ENCODE measurements at places on chromosomes 7 and 10. TPM values are rescaled to one million over a fixed set of nuclear protein-coding genes. Genes with fewer than 3 reads are reported as not detected.

BMPER gene
- total RNA-seq: 19.5 TPM

SH2D4B gene
- 0.12 TPM for total RNA-seq

LAMB1 gene
- 493 TPM for total RNA-seq

C7orf33 gene
- not detected for total RNA-seq

ZNF786 gene
- 9.1 TPM for total RNA-seq

ASZ1 gene
- total RNA-seq: not detected

ZNF365 gene
- 0.35 TPM for total RNA-seq

MALRD1 gene
- 16.3 TPM for total RNA-seq

GHRHR gene
- not detected for total RNA-seq

MOGAT3 gene
- 1.8 TPM for total RNA-seq

RHOBTB1 gene
- total RNA-seq: 44.8 TPM

SP8 gene
- not detected for total RNA-seq

ACBD7 gene
- total RNA-seq: 5.1 TPM

DDX56 gene
- 52.4 TPM for total RNA-seq

ATP5MK gene
- total RNA-seq: 117 TPM

NSMCE4A gene
- 49.5 TPM for total RNA-seq
